Activated naive CD4-positive, alpha-beta T cell (primary cell): ENCODE measurements at places on chromosomes 2 and 18.

GRCh38 chr2:95379371-95379831, 23.1 kb upstream of the FAHD2A start:
- no peak for DNase-seq

DNA sequence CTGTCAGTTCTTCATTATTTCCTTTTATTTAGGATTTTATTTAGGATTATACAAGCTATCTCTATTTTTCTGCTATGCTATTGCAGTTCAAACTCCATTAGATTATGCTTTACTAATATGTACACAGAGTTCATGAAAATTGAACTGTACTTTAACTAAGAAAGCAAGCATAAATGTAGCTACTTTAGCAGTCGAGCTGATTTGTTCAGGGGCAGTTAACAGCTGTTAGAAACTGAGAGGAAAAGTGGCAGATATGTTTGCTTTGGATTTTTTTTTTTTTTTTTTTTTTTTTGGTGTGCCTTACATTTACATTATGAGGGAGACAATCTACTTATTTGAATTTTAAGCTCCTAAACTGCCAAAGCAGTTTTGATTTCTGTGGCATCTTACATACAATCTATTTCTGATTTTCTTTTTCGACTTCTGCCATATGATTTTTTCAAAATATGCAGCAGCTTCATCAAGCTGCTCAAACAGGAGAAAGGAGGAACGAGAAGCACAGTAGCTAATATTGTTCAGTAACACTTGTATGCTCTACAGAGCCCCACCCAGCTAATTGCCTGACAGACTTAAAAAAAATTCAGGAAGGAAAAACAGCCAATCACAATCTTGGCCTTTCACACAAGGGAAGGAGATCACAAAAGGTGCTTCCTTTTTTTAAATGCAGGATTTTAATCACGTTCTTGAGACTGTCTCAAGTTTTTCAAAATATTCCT, 233.4 kb upstream of the SIX3 start:
- no peak for DNase-seq

DNA sequence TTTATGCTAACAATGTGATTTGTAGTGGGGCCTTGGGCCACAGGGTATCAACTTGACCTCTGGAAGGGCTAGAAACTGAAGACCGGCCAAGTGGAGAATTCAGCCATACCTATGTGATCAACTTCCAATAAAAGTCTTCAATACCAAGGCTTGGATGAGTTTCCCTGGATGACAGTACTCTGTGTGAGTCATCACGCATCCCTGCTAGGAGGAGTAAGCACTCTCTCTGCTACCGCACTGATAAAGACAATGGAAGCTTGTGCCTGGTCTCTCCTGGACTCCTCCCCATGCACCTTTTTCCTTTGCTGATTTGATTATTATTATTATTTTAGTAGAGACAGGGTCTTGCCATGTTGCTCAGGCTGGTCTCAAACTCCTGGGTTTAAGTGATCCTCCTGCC, 58.1 kb downstream of the SKA1 start:
- no peak for DNase-seq

- no peak for DNase-seq
Observed at GRCh38 chr2:46296216-46296839, 879 bp upstream of the EPAS1 start.

DNA sequence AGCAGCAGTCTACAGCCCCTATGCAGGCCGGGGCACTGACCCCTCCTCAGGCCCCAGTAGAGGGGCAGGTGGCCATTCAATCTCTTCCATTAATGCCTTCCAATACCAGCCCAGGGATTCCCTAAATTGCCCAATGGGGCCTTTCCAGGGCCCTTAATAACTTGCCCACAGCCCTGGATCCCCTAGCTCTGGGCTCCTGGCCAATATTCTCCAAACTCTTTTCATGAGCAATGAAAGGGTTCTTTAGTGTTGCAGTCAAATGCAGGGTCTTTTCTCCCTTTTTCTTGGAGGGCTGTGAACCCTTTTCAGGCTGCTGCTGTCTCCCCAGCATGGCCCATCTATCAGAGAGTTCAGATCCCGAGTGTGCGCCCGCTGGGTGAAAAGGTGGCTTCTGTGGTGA, 41.3 kb upstream of the SLC1A4 start:
- DNase-seq: no peak

DNA sequence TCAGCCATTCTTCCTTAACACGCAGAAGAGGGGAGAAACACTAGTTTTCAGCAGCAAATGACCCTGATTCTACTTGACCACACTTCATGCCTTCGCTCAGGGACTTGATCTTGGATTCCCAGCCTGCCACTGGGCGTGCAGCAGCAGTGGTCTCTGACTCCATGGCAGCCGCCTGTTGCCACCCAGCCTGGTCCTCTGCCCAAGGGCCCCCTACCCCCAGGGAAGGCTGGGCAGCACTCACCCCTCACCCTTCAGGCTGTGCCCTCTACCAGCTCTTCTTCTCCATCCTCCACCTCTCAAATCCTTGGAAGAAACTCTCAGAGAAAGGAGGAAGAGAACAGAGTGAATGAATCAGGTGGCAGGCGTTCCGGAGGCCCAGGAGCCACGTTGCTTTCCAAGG, 32.1 kb upstream of the RPL31 start:
- DNase-seq: no peak

GRCh38 chr2:227152093-227152766, 11.8 kb downstream of the COL4A4 start:
- DNase-seq: no peak

- peak; percentile 76 for DNase-seq
Observed at GRCh38 chr2:20650877-20651730, at the start of gene HS1BP3. HS1BP3 (minus strand) TSS chr2:20651098; CDS start chr2:20651063, 35 bp downstream.

DNA sequence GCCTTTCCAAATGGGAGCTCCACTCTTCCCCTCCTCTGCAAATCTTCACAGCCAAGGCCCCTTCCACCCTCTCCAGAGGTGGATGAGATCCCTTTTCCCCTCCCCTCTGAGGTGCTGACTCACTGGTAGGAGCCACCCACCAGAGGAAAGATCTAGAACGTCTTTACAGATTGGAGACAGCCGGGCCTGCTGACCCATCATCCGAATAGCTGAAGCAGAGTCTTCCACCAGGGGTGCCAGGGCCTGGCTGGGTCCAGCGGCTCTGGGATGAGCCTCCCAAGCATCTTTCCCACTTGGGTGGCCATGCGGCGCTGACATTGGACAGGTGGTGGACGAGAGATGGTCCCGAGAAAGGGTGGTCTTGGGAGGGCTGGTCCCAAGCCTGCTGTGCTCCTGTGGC, 9.0 kb downstream of the ERFE start:
- DNase-seq: no peak

DNA sequence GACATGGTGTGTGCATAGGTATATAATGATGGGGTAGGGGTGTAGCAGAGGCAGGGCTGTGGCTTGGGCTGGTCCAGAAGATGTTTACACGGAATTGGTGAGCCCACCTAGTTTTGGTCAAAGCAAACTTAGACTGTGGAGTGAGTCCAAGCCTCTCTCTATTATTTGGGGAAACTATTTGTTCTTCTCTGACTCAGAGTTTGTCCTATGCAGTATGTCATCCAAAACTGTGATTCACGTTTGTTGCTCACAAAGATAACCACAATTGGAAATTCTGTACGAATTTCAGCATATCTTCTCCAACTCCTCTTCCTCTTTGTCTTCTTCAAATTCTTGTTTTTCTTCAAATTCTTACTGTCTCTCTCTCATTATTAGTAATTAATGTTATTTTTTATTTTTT, 292.9 kb downstream of the XIRP2 start:
- DNase-seq: no peak

- no peak for DNase-seq
Observed at GRCh38 chr2:223056701-223057418, 4.9 kb downstream of the KCNE4 start.

DNA sequence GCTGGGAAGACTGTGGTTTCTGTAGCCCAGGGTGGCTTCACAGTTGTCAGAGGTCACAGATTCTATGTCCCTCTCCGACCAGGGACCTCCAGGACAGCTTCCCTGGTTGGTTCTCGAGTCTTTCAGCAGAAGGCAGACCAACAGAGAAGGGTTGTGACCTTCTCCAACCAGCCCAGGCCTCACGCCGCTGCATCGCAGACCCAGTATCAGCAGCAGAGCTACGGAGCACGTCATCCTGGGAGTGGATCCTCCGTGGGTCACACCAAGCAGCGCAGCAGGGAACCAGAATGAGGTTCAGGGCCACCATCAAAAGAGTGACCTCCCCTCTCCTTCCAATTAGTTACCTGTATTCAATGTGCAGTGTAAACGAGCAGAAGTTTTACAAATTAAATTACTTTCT, 49.3 kb downstream of the ST3GAL5 start:
- DNase-seq: no peak

- no peak for DNase-seq
Observed at GRCh38 chr2:223161873-223162458, 110.0 kb downstream of the KCNE4 start.

DNA sequence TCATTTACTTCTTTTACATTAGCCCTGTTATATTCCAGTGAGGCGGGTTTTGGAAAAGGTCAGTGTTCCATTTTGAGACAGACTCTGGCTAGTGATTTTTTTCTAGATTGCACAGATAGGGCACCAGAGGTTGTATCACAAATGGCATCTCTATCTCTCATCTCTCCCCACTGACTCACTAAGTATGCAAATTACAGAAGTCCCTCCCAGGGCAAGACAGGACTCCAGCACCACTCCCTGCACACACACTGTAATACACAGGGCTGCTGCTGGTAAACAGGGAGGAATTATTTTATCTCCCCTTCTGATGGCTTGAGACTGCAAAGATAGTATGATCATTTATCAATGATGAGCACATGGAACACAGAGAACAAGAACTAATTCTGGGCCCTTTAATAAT, 46.2 kb downstream of the AKAIN1 start:
- no peak for DNase-seq

DNA sequence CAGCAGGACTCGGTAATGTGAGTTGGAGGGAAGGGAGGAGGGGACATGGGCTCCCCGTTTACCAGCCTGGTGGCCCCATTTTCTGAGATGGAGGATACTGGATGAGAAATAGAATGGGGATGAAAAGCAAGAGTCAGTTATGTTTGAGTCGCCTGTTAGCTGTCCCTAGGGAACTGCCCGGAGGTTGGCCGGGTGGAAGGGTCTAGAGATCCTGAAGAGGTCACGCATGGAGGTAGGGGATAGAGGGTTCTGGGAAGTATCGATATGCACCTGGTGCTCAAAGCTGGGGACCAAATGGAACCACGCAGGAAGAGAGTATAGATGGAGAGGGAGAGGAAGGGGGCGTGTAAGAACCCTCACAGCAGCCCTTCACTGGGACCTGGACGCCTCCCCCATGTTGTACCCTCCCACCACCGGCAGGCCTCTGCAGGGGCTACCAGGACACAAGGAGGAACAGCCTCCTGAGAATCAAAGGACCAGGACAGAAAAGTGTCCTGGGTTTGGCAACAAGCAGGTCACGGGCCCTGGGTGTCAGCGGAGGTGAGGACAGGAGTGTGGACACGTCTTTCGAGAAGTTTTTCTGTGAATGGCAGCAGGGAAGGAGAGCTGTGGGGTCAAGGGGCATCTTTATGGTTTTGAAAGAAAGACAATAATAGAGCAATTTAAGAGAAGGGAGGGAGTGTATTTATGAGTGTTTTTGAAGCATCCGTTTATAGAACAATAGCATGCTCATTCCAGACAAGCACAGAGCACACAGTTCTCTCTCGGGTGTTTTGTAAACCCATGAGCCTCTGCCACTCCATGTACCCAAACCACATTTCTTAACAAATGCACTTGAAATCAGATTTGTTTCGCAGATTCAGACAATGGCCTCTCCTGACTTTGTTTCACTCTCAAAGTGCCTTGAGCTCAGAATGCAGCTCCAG, 132.2 kb downstream of the SMAD7 start:
- DNase-seq: no peak

- DNase-seq: no peak
Observed at GRCh38 chr2:151020411-151020810, 241.3 kb downstream of the RBM43 start.

GRCh38 chr2:43605079-43605655, 9.3 kb upstream of the THADA start:
- no peak for DNase-seq

DNA sequence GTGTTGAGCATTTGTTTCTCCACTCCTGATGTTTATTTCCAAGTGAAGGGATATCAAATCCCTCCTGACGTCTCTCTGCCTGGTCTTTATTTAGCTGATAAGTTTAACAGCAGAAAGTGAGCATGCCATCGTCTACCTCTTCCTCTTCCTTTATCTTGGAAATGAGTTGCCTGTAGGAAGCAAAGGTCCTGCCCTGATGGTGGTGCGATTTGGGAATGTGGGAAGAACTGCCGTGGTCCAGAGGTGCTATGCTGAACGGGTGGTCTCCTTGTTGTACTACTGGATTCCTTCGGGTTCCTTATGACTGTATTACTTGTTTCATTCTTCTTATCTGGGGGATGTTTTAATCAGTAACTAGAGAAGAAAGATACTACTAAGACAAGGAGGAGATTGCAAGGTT, 217.5 kb downstream of the PMAIP1 start:
- no peak for DNase-seq

- DNase-seq: no peak
Observed at GRCh38 chr2:199716807-199717586, 134.0 kb downstream of the FTCDNL1 start.

GRCh38 chr2:188326669-188327301, 35.1 kb downstream of the GULP1 start:
- no peak for DNase-seq

DNA sequence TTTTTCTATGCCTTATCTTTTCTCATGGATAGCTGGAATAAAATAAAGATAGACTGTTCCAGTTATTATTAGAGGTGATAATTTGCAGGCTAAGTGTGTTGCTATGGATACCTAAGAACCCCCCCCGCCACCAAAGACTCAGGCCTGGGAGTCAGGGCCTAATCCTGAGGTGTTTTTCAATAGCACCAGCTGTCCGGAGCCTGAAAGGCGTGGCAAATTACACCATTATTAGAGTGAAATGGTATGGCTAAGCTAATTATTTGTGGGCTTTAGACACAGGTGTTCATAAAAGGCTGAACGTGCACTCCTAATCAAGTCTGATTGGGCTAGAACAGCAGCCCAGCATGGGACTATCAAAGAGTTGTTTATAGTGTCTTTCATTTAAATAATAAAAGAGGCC, 293.2 kb upstream of the DCC start:
- no peak for DNase-seq

DNA sequence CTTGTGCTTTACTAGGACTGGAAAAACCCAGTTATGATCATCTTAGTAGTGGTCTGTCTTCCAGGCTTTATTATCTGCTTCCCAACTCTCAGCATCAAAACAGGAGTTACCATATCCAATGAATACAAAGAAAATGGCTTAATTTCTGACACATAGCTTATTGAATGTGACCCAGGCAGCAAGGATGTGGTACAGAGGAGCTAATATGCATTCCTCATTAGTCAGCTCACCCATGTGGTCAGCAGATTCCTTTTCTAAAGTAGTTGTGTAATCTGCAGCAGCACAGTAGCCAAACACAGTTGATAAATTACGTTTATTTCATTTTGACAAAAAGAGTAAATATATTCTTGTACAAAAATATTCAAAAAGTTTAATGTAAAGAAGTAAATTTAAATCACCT, 43.6 kb downstream of the TSPYL6 start:
- DNase-seq: no peak

- DNase-seq: no peak
Observed at GRCh38 chr18:25146512-25146910, 205.5 kb downstream of the ZNF521 start.

- DNase-seq: no peak
Observed at GRCh38 chr2:237806334-237806733, 7.8 kb downstream of the RBM44 start.
